ENCODE measurements at places on chromosomes 12 and 14.

DNA sequence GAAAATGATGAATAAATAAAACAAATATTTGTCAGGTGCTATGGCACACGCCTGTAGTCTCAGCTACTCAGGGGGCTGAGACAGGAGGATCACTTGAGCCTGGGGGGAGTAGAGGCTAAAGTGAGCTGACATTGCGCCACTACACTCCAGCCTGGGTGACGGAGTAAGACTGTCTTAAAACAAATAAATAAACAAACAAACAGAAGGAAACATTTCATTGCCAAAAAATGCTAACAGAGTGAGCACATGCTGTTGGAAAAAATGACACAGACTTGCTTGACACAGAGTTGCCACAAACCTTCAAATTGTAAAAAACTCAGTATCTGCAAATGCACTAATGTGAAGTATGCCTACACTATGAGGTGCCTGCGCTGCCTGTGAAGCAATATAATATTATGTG, 50.8 kb upstream of the AP4S1 start:
- DNase-seq: no peak

GRCh38 chr12:76084863-76085519, 506 bp upstream of the NAP1L1 start:
- DNase-seq: peak; percentile 78

DNA sequence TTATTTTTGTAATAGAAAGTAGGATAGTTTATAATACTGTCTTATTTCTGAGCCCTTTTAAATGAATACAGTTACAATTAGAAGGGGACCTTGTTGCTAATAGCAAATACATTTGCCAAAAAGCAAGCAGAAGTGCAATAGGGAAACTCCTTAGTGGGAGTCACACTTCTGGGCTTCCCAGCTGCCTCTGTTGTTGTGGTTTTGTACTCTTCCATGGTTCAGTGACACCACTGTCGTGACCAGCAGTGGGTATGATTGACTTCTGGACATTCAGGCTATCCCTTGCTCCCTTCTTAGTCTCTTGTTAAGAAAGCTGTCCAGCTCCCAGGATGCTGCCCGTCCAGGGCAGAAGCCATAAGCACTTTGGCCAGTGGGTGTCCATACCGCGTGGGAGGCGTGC, 22.6 kb downstream of the TCTN1 start:
- DNase-seq: no peak

DNA sequence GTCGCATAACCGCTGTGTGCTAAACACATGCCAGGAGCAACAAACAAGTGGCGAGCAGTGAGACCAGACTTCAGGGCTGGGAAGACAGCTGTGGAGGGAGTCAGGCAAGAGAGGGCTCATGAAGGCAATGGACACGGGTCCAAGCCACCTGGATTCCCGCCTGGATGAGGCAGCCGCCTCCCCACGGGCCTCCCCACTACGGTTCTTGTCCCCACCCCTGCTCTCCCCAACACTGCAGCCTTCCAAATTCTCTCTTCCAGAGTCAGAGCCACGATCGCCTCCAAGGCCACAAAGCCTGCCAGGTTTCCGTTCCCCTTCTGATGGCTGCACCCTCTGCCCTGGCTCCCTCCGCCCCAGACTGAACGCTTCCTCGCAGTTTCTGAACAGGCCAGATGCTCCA, 36.1 kb upstream of the PIWIL1 start:
- DNase-seq: no peak

DNA sequence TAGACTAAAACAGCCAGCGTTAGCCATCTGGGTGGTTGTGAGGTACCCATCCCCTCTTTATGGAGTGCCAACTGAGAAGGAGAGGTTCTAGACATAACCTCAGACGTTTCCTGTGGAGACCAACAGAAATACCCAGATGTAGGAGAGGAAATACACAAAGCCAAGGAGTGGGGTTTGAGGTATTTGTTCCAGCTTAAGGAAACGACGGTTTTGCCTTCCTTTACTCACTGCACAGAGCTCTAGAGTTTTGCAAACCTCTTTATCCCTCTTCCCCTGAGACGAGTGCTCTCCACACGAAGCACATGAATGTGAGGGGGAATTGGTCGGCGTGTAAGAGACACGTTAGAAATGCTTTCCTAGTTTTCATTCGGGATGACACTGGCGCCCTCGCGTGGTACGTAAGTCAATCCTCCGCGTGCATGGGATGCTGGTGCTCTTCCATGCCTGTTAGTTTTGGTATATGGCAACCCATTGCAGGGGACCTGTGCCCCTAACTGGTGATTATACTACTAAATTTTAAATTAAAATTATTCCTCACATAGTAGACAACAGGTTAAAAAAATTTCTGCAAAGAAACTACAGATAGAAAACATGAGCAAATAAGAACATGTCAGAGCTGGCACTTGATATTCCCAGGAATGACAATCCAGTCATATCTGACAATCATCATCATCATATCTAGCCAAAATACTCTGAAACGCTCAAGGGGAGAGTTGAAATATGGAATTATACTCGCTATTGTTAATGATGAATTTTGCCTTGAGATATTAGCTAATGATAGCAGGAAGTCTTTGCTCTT, 121.7 kb downstream of the PPM1H start:
- DNase-seq: peak; percentile 64

DNA sequence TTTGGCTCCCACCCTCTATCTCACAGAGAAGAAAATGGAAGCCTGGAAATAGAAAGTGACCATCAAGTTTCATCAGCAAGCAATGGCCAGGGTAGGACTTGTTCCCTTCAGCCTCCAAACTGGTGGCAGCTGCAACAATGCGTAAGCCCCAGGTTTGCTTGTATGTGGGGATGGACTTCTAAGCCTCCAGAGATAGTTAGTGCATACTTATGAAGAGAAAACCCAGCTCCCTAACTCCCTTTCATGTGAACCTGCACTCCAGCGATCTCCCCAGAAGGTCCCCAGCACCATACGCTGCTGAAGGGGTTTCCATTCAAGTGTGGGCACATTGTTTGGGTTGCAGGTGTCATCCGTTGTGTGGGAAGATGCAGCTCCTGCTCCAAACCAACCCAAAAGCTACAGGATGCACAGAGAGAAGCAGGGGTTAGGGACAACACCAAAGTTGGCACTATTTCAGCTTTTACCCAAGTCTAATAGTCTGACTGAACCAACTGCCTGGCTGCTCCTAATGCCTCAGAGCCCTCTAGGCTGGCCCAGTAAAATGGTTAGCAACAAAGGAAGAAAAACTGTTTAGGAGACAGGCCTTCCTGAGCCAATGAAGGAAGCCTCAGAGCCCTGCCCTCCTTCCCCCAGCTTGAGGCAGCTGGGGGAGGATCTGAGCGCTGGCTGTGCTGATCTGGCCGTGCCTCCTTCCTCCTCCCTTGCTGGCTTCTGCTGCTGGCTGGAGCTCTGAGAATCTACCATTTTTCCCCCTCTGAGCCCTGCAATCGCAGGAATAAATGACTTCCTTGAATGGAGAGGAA, 12.3 kb downstream of the ZFP36L1 start:
- DNase-seq: no peak

All from amygdala (tissue), 56 donors.